Mesenteric fat pad (tissue), 1 donor: ENCODE measurements at places on chromosomes 13 and 19.

GRCh38 chr13:107806726-107807125 is 408.6 kb downstream of the LIG4 start:
- no peak for DNase-seq

DNA sequence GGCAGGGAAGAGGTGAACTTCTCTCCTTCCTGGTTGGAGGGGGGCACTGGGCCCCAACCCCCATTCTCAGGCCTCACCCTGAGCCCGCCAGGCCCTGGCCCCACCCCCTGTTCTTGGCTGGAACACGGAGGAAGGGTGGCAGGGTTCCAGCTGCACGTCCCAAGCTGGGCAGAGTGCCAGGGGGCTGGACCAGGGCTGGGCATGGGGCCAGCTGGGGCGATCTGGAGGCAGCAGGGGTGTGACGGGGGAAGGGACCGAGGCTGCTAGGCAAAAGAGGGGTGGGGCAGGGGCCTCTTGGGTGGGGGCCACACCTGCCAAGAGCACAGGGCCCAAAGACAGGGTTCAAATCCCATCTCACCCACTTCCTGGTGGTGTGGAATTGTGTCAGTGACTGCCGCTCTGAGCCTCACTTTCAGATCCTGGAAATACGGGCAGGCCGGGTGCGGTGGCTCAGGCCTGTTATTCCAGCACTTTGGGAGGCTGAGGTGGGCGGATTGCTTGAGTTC is 2.2 kb downstream of the HIF3A start:
- DNase-seq, result peak; percentile 98

DNA sequence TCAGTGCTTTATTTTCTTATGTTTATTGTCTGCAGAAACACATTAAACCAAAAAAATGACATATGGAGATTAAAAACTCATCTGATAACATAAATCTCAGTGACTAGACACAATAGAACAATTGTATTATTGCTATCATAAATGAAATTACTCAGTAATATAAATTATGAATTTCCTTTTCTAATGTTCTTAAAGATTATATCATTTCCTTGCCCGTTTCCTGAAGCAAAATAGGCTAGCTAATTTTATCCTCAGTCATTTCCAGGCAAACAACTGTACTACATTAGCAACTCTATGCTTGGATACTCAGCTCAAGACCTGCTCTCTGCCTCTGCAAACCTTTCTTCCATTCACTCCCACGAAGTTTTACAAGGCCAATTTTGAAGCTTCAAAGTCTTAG is 61.2 kb downstream of the RFC3 start:
- no peak for DNase-seq

- no peak for DNase-seq
Measured at GRCh38 chr13:24249624-24250023, 59.8 kb upstream of the C1QTNF9 start.

DNA sequence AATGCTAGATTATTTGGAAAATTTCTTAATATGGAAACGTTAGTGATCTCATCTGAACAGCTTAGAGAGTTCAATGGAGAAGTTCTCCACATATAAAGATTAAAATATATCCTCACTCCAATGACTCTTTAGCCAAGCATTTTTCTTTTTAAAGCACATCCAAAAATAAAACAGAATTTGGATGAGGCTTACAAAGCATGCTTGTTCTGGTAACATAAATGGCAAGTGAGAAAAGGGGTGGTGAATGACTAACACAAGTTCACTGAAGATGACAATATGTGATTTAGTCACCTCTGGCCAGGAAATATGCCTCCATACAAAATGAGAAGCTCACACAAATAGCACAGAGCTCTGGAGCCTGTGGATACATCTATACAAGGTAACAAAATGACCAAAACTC is 253.0 kb downstream of the PCDH20 start:
- no peak for DNase-seq
